Stimulated activated CD4-positive, alpha-beta T cell treated with anti-CD3 and anti-CD28 coated beads, Interleukin-15, amount 100 ng/mL, for 1 hour (primary cell): ENCODE measurements at places on chromosomes 1 and 21.

GRCh38 chr21:44067011-44067839 lies 40.0 kb upstream of the PWP2 start:
- DNase-seq, result no peak

GRCh38 chr1:75136921-75137641 lies 2.9 kb downstream of the LHX8 start:
- no peak for DNase-seq

- no peak for DNase-seq
Measured at GRCh38 chr1:230814949-230815692, 53.2 kb downstream of the C1orf198 start.

DNA sequence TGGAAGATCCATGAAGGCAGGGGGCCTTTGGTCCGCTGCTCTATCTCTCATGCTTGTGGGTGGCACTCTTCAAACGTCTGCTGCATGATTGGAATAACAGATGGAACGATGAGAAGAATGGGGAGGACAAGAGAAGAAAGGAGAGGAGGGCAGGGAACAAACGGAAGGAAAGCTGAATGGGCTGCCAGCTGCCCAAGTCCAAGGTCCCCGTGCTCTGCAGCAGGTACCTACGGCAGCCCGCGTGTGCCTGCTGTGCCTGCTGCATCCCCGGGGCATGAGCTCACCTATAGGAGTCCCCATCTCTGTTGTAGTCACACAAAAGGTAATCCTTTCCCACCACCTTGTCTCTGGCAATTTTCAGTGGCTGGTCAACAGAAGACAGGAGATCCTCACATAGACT lies 73.1 kb downstream of the SLC66A1 start:
- no peak for DNase-seq

- DNase-seq, result no peak
Measured at GRCh38 chr1:234409328-234409727, 36.1 kb downstream of the COA6 start.

DNA sequence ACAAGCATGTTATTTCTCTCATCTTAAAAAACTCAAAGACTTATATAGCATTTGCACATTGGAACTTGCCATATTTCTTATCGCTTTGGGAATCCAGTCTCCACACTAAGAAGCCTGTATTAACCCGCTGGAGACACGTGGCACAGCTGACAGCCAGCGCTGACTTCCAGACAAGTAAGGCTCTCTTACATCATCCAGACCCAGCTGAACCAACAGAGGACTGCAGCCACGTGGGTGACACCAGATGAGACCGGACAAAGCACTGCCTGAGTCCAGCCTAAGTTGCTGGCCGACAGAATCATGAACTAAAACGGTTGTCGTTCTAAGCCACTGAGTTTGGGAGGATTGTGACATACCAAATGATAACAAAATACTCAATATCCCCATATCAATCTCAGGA lies 6.3 kb upstream of the CD247 start:
- DNase-seq, result no peak

DNA sequence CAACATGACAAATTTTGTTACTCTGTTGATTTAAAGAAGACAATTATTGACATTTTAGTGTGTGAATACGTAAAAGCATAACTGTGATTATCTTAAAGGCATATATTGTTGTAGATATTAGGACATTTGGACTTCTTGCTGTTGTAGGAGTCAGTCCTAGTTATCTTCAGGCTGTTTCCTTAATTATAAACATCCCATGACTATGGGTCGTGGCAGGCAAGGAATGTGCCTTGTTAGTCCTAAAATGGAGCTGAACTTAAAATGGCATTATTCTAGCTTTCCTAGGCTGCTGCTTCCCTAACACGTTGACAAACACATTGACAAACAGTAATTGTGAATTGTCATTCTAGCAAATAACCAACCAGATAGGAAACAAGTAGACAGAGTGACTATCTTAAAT lies 4.4 kb upstream of the MPZL1 start:
- DNase-seq, result no peak

- DNase-seq, result no peak
Measured at GRCh38 chr1:5456090-5456811, 536.0 kb downstream of the NPHP4 start.

DNA sequence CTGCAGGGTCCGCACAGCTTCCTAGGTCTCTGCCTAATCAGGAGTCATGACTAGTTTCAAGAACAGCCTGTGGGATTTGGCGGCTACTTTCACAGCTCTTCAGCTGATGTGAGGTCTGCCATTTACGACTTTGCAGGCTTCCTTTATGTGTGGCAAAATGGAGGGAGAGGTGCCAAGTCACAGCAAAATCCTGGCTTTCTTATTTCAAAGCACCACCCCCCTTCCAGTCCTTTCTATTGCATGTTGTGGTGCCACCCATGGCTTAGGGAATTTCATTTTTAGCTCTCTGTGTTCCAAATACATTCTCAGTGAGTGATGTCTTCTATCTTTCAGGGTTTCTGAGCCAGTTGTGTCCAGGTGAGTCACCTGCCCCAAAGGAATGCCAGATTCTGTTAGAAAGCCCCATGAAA lies 75.1 kb upstream of the WLS start:
- DNase-seq, result no peak

DNA sequence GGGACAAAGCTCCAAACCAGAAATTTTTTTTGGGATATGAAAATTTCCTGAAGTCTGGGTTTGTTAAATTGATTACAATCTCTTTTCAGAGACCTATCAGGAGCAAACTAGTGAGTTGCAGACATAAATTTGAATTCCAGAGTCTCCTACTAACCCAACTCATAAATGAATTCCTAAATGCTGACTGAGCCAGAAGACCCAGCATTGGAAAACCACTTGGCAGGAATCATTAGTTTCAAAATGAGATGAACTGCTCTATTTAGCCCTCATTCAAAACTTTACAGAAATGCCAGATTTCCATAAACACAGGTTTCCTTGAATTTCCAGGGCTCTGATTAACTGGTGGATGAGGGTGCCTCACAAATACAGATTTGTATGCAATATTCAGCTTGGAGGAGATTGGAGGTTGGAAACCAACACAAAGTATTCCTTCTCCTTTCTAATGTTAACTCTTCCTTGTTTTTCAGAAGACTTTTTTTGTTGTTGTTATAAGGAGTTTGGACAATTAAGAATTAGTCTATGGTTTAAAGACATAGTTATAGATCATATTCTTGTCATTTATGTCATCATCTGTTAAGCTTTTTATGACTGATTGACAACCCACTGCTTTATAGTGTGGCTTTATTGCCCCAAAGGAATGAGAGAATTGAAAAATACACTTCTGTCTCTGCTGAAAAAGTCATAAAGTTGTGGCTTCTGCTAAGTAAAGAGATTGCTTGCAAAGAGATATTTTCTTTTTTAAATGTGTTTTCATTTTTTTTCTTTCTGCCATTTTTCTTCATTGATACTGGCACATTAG lies 222.8 kb downstream of the HLX start:
- no peak for DNase-seq

- no peak for DNase-seq
Measured at GRCh38 chr21:18155508-18156193, 89.0 kb upstream of the CHODL start.

GRCh38 chr1:17564458-17565393 lies 25.2 kb downstream of the ARHGEF10L start:
- DNase-seq, result no peak

DNA sequence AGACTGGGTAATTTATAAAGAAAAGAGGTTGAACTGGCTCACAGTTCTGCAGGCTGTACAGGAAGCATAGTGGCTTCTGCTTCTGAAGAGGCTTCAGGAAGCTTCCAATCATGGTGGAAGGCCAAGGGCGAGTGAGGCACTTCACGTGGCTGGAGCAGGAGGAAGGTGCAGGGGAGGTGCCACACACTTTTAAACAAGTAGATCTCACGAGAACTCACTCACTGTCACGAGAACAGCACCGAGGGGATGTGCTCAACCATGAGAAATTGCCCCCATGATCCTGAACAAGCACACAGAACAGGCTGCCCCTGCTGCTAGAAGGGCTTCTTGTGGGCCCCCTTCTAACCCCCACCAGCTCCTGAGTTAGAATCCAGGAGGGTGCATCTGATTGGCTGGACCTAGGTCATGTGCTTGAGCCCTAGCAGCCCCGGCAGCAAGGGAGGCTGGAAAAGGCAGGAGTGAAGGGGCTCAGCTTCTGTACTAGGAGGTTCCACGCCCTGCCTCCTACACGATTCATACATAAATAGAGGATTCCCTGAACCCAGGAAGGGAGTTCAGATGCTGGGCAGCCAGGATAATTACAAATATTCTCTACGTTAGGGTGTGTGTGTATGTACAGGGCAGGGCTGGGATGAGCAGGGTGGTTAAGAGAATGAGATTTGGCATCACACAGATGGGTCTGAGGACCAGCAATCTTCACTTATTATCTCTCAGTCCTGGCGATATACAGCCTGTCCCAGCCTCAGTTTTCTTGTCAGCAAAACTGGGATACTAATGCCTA lies 72.8 kb upstream of the ATP5PO start:
- no peak for DNase-seq

DNA sequence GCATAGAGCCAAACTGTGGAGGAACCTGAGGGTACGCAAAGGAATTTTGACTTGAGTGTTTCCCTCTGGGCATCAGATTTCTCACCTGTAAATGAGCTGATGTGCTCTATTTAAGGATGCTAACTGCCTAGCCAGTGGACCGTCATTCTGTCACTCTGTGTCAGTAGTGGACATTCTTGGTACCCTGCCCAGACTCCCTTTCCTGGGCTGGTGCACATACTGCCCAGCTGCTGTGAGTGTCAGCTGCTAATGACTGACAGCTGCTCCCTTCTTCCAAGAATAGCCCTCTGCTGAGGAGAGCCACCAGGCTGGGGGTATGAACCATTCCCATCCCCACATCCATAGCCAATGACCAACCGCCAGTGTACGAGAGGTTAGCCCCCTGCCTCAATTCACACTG lies 193.1 kb upstream of the DAB1 start:
- DNase-seq, result no peak

GRCh38 chr1:115291741-115292140 lies 46.3 kb downstream of the NGF start:
- no peak for DNase-seq

GRCh38 chr1:176989023-176989422 lies 175.5 kb downstream of the ASTN1 start:
- no peak for DNase-seq

- DNase-seq, result no peak
Measured at GRCh38 chr1:218123968-218124367, 161.1 kb upstream of the RRP15 start.

GRCh38 chr1:119878171-119878570 lies 18.1 kb downstream of the ADAM30 start:
- no peak for DNase-seq

GRCh38 chr1:112818990-112819689 lies 104.0 kb upstream of the PPM1J start:
- no peak for DNase-seq

- DNase-seq, result no peak
Measured at GRCh38 chr1:172360985-172361384, 59.5 kb upstream of the C1orf105 start.

- DNase-seq, result no peak
Measured at GRCh38 chr1:147516157-147516917, 25.0 kb upstream of the BCL9 start.

DNA sequence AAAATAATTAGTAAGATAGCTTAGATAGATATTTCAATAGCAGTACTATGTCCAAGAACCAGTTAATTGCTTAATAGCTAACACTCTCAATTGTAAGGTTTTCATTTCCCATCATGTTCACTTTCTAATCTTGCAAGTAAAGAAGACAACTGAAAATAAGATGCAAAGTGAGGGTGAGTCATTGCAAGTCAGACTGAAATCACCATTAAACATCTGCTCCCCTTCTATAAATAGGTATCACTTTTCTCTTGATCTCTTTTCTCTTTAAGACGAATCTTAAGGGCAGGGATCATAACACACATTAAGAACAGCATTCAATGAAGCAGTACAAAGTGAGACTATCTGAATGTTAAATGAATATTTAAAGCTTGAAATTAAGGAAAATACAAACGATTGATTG lies 40.4 kb downstream of the UBR4 start:
- DNase-seq, result no peak

- DNase-seq, result no peak
Measured at GRCh38 chr1:76021846-76022245, 52.7 kb upstream of the ST6GALNAC3 start.

DNA sequence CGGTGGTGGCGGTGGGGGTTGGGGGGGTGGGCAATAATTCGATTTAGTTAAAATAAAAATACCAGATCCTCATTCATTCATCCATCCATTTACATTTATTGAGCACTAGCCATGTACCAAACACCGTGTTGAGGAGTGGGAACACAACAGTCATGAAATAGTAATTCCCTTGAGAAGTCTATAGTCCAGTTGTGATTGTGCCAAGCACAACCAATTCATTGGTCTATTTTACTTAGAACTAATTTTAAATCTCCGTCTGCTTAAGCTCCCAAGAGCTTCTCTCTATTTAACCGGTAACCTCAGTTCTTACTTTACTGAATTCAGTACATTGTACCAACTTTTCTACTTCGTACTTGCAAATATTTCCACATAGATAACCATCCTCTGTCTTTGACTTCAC lies 38.4 kb downstream of the WARS2 start:
- no peak for DNase-seq

DNA sequence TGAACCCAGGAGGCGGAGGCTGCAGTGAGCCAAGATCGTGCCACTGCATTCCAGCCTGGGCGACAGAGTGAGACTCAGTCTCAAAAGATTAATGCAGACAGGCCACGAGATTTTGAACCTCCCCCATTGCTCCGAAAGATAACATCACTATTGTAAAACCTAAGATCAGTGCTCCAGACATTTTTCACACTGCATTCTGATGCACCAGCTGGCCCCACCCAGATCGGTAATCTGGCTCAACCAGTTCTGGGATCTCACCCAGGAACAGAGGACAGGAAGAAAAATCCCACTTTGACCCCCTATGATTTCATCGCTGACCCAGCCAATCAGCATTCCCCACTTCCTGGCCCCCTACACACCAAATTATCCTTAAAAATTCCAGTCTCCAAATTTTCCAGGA lies 10.7 kb upstream of the CSRP1 start:
- no peak for DNase-seq

DNA sequence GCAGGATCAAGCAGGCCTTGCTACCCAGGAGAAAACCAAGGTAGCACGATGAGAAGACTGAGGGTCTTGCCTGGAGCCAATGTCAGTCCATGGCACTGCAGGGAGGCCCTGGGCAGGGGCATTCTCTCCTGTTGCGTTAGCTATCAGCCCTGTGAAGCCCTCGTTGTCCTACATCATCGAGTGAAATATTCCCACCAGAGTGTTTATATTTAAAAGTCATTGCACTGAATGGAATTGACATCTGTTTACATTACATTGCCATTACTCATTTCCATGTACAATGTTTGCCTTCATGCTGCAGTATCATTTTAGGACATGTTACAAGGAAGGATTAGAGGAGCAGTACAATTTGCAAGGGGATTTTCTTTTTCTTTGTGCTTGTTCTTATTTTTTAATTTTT lies 243.9 kb downstream of the KAZN start:
- no peak for DNase-seq

DNA sequence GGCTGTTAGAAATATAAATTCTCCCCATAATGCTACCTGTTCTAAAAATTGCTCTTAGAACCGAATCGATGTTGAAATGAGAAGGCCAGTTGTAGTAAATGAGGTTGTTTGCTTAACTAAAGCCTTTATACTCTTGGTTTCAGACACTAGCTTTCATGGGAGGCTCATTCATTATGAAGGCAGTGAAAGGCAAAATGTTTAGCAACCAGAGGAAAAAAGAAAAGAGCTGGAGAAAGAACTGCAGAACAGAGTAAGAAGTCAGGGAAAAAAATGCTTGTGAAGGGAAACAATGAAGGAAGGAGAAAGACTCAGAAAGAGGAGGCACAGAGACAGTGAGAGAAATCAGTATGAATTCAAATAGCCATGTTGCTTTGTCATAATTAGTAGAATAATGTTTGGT lies 128.2 kb downstream of the ATP5PO start:
- no peak for DNase-seq
